Stimulated activated CD4-positive, alpha-beta T cell treated with anti-CD3 and anti-CD28 coated beads, Interleukin-2, amount 100 ng/mL, for 24 hours (primary cell): ENCODE measurements at places on chromosomes 3 and 15.
A peak's percentile ranks its signal among the peaks of the same experiment; 100 is the strongest.

- DNase-seq = no peak
Observed at GRCh38 chr3:59654480-59655417, 604.9 kb upstream of the CFAP20DC start.

DNA sequence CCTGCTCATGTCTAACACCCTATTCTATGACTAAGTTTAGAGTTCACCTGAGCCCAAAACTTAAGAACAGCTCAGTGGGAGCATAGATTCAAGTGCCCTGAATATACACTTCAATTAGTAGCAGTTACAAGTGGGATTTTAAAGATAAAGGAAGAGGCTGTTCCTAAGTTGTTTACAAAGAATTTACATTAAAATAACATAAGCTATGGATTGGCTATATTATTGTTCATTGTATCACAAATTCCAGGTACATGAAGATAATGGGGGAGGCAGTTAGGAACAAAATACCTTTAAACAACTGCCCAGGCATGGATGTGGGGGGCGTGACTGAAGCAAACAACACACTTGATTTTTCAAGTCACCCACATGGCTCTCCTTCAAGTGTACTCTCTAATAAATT, 52.7 kb downstream of the ROPN1B start:
- DNase-seq = no peak

DNA sequence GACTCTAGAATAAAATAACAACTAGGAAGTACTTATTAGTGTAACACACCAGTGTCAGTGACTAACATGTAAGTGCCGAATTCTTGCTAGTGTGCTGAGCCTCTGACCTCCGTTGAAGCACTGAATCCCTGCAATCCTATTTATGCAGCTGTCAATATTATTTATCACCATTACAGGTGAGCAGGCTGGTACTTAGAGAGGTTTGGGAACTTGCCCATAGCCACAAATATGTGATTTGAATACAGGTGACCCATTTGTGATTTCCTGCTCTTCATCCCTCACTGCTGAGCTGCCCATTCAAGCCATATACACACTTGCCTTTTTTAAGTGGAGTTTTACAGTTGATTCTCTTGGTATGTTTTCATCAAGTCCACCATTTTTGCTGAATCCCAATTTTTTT, 12.2 kb downstream of the EIF4E3 start:
- no peak for DNase-seq

DNA sequence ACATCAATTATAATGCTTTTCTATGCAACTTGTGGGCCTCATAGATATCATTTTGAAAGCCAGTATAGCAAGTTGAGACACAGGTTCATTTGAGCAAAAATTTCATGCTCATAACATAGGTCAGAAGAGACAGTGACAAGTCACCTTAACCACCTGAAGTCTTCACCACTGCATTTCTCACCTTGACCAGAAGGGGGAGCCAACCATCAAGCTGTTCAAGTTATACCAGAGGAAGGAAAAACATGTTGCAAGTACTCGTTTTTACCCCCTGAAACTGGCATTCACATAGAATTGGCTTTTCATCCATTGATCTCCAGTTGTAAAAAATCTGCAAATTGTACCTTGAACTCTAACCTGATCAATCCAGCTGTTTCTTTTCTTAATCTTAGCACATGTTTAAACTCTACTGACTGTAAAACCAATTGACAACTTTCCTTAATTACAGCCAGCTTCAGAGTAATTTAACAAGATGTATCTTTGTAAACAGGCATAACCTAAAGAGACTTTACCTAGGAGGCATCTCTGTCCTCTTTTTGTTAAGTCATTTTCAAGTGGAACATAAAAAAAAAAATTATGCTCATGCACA, 1.4 kb downstream of the LMOD3 start:
- peak; percentile 80 for DNase-seq

- DNase-seq = no peak
Observed at GRCh38 chr15:37516621-37517020, 416.3 kb upstream of the MEIS2 start.

DNA sequence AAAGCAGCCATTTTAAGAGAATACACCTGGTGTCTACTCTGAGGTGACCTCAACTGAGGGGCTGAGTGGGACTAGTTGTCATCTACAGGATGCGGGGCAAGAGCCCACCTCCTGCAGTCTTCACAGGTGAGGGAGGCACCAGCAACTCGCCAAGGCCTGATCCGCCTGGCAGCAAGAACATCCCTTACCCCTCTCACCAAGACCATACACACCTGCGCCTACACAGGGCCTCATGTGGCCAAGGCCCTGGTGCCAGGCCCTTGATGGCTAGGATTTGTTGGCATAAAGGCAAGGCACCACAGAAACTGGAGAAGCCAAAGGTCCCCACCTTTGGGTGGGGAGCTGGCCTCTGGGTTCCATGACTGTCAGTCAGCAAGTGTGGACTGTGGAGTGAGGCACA, 18.4 kb downstream of the ELP6 start:
- no peak for DNase-seq

DNA sequence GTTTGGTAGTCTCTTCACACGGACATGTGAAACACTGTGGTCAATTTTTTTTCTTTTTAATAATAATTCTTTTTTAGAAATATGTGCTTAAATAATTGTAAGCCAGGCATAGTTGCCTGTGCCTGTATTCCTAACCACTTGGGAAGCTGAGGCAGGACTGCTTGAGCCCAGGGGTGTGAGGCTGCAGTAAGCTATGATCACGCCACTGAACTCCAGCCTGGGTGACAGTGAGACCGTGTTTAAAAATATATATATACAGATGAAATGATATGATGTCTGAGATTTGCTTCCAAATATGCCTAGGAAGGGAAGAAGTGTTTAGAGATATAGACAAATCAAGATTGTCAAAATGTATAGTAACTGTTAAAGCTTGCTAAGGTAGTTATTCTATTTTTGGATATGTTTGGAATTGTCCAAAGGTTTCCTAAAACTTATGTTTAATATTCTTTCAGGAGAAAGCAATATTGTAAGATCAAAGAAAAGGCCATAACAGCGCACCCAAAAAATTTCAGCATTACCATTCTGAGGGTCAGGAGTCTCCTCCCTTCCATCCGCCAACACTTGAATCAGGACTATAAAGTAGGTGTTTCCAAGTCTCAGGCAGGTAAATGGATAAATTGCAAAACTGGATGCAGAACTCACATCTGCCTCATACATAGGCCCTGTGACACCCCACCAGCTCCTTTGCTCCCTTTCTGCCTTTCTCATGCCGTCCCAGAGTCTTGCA, 532 bp upstream of the SELENOT start:
- DNase-seq = no peak

DNA sequence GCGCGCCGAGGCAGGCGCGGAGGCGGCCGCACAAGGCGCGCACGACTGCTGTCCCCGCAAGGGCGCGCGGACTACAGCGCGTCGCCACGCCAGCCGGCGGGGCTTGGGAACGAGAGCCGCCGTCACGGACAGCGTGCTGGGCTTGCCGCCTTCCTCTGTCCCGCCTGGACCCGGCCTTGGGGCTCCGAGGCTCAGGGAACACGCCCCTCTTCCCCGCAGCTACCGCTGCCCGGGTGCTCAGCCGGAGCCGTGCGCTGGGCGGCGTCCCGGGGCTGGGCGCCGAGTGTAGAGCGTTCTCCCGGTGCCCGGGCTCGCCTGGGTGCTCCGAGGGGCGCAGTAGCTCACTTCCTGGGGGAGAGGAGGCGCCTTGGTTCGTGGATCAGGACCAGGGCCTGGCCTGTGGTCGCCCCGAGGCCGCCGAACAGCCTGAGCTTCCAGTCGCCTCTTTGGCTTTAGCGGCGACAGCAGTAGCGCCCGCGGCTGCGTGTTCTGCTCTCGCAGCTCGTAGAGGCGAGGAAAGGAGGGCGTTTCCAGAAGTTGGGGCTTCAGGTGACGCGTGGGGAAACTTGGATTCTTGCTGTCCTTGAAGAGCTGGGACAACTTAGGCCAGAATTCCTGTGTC, 226.7 kb upstream of the C2CD4B start:
- DNase-seq = peak; percentile 49

GRCh38 chr3:23968463-23969184, 23.5 kb downstream of the NR1D2 start:
- DNase-seq = no peak

- no peak for DNase-seq
Observed at GRCh38 chr3:112605285-112605684, 35.7 kb downstream of the CCDC80 start.

GRCh38 chr3:86427343-86427742, 563.6 kb downstream of the VGLL3 start:
- DNase-seq = no peak

DNA sequence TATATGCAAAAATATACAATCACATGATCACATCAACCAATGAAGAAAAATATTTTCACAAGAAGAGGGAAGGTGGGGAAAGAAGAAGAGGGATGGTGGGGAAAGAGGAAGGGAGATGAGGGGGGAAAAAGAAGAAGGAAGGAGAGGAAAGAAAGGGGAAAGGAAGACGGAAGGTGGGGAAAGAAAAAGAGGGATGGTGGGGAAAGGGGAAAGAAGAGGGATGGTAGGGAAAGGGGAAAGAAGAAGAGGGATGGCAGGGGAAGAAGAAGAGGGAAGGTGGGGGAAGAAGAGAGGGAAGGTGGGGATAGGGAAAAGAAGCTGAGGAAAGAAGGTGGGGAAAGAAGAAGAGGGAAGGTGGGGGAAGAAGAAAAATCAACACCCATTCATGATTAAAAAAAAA, 3.2 kb upstream of the GOLGB1 start:
- no peak for DNase-seq

GRCh38 chr15:65839354-65839901, 29.9 kb upstream of the RAB11A start:
- DNase-seq = no peak

DNA sequence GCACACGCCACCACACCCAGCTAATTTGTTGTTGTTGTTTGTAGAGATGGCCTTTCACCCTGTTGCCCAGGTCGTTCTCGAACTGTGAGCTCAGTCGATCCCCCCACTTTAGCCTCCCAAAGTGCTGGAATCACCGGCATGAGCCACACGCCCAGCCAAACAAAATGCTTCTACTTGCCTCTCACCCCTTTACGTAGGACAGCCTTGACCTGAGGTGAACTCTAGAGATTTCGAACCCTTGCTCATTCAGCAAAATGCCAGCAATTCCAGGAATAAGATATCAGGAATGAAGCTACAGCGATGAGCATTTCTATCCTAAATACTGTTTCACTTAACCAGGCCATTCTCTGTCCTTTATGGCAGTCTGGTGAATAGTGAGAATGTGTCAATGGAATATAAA, 135.0 kb downstream of the LRRK1 start:
- DNase-seq = no peak

- DNase-seq = no peak
Observed at GRCh38 chr3:88147261-88147660, 2.5 kb upstream of the C3orf38 start.

DNA sequence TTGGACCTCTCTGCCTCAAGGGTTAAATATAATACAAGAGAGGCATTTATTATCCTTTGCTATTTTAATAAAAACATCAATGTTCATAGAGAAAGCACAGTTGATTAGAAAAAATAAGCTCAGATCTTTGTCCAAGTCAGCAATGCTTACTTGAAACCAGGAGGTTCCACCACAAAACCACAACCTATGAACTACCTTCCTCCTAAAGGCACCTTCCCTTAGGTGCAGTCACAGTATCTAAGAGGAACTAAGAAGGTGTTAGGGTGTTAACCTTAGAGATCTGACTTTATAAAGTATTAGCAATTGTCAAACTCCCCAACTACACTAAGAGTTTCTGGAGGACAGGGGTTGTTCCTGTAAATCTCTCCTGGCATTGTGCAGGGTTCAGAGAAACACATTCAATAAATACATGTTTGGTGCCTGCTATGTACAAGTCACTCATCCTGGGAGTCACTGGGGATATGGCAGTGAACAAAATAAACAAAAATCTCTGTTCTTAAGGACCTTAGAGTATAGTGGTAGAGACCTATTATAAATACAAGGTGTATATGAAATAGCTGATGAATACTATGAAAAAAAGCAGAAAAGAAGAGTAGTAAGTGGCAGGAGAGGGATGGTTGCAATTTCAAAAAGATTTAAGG, 208.6 kb downstream of the NFKBIZ start:
- no peak for DNase-seq

DNA sequence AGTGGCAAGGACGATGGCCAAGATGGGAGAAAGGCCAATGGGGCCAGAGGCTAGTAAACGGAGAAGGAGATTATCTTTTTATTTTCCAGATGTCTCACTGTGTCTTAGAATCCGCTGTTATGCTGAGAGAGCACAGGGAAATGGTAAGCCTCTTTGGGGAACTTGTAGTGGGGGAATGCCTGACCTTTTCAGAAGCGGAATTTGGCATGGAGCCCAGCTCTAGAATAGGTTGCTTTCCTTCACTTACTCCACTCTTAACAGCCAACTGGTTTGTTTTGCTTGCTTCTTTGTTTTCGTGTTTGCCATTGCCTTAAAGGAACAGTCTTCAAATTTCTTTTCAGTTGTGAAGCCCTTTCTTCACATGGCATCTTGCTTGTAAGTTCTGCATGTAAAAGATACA, 316.2 kb upstream of the THRB start:
- DNase-seq = no peak
